Activated gamma-delta T cell treated with anti-CD3 and anti-CD28 coated beads, Interleukin-2, amount 50 U/mL, for 16 hours (primary cell): ENCODE measurements at places on chromosomes 7 and 10.

- DNase-seq: no peak
These were observed 136.4 kb downstream of the MLLT10 start for GRCh38 chr10:21670391-21670790.

DNA sequence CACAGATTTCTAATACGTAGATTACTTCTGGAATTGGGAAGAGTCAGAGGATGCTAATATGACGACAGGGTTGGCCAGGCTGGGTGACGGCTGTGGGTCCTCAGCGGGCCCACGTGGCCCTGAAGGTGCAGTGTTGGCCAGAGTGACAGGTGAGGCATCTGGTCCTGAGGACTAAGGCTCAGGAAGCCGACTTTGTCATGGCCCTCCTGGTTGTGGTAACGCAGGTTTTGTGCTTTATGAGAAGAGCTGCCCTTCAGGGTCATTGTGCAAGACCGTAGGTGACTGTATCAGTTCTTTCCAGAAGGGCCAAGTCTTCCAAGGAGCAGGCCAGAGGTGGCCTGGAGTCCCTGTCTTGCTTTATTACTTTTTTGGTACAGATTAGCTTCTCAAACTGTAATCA, 2.5 kb downstream of the EIF3B start:
- DNase-seq: no peak

DNA sequence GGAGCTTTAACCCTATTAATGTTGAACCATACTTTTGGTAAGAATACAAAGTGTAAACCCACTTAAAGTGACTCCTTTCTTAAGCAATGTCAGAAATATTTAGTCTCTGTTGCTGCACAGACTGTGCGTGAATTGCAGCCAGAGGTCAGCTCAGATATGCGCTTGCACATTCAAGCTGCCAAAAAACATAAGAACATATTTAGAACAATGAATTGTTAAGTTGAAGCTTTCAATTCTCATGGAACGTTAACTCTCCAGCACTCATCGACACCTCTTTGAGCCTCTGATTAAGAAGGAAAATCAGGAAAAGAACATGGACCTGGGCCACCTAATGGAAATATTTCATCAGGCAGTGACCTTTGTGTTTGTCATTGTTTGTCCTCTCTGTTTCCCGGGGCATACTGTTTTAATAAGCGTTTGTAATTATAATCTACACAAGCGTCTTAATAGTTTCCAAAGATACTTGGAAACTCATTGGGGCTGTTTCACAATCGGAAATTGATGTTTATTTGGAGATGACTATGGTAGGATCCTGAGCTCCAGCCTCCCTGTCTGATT, 193.0 kb upstream of the CELF2 start:
- no peak for DNase-seq

DNA sequence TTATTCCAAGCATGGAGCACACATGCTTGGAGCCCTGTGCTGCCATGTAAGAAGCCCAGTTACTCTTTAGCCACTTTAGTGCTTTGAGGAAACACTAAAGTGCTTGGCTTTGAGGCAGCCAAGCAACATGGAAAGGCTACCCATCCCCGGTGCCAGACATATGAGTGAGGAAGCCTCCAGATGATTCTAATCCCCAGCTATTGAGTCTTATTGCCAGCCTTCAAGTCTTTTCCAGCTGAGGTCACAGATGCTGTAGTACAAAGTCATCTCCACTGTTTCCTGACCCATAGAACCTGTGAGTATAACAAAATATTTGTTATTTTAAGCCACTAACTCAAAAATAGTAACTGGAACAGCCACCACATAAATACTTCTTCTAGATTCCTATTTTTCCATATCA, 91.4 kb upstream of the CYP26C1 start:
- no peak for DNase-seq

- DNase-seq: no peak
These were observed 637.9 kb downstream of the NXPH1 start for GRCh38 chr7:9071160-9071762.

GRCh38 chr7:83271212-83272099, 108.8 kb upstream of the PCLO start:
- DNase-seq: no peak

GRCh38 chr10:69732147-69732825, 69.4 kb upstream of the COL13A1 start:
- no peak for DNase-seq

DNA sequence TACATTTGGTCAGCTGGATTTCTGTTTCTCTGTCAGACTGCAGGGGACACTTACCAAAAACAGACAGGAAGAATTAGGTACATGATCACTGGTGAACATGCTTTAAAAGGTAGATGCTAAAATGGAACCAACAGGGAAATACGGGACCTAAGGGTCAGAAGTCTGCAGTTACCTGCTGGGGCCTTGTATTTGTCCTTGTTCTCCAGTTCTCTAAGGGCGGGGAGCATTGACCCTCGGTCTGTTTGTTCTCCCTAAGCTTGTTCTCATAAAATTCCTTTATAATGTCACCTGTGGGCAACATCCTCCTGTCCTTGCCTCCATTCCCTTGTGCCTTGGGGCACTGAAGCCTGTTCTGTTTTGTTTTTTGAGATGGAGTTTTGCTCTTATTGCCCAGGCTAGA, 29.8 kb upstream of the MSMB start:
- no peak for DNase-seq

DNA sequence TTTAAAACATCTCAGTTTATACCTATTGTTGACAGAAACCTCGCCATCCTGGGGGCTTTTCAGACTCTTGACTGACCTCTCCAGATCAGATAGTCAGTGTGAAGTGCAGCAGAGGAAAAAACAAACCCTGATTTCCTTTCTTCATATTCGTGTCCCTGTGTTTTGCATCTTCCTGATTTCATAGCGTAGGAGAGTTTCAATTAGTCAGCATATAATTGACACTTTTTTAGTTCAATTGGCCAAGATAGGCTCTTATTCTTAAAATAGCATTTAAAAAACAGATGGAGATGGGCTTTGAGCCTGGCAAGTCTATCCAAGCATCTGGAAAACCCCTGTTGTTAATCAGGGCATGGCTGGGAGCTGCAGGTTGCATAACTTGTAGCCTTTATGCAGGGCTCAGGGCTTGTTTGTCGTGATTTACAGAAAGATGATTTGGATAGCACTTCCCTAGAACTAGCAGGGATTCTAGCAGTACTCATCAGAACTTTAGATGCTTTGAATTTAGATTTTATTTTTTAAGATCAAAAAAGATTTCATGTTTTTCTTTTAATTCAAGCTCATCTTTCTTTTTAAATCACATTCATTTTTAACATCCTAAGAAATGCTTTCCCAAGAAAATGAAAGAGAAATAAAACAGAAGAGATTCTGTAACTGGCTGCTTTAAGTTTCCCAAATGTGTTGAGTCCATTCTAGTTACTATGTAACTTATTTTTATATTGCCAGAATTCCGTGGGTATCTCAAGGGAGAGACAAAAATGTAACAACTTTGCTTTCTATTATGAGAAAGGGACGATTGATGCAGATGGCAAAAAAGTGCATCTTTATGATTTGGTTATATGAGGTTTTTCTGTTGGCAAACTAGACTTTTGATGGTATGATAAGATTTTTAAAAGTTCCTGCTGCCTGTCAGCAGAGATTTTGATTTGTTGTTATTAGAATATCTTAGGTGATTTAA, 270.8 kb upstream of the FZD8 start:
- DNase-seq: no peak

- DNase-seq: peak; percentile 4
These were observed 46.1 kb downstream of the PTPRN2 start for GRCh38 chr7:158541346-158542010.

DNA sequence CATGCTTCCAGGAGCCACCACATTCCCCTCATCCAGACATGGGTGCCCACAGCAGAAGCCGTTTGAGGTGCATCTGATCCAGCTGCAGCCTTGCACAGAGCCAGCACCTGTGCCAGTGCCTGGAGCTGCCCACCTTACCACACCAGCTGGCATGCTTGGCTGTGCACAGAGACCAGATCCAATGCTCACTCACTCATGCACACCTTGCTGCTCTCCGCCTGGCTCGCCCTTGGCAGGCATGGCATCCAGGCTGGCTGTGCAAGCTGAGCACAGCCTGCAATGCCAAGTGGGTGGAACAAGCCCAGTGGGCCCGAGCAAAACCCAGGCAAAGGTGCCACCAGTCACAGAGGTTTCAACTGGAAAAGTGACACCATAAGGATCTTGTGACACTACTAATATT, 66.9 kb upstream of the SEMA3A start:
- no peak for DNase-seq

DNA sequence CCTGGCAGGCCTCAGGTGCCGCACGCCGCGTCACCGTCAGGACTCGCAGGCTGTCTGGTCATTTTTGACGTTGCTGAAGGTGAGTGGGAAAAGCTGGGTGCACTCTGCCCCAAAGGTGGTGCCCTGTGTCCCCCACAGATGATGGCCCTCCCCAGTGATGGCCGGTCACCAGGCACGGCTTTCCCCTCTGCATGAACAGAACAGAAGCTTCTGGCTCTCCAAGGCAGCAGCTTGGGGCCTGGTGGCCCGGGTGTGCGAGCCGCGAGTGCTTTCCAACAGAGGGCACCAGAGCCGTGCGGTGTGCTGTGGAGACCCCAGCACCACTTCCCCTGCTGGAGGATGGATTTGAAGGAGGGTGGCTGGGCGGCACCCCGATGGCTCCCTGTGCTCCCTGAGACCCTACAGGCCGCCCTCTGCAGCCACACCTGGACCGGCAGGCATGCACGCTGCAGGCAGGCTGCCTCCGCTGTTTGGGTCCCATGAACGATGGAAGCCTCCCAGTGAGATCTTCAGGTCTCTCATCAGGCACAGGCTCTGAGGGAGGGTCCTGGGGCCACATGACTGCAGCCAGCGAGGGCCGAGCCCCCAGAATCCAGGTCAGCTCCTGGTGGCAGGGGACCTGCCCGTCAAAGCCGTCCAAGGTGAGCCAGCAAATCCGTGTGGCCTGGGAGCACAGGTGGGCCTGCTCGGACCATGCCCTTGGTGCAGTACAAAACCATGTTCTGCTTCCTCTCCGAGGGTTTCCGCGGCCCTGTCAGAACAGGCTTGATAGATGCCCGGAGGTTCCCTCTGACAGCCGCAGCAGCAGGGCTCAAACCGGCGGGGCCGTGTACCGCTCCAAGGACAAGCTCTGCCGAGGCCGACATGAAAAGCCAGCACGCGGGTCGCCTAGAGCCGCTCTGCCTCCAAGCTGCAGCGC, 195.4 kb downstream of the EBF3 start:
- DNase-seq: no peak

DNA sequence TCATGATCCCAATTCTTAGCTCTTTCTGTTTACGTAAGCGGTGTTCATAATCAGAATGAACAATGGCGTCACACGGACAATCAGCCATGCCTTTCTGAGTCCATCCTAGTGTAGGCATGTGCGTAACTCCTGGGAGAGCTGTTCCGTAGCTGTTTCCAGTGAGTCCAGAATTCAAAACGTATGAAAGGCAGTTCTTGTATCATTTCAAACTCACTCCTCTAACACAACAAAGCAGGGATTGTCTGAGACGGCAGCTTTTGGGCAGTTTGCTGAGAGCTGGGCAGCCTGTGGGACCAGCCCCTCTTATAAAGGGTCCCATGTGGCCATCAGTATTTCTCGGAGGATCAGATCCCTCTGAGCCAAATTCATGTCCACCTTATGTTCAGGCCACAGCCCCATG, 43.4 kb downstream of the PSPH start:
- no peak for DNase-seq

GRCh38 chr10:116097239-116097784, 175.7 kb downstream of the GFRA1 start:
- DNase-seq: no peak

DNA sequence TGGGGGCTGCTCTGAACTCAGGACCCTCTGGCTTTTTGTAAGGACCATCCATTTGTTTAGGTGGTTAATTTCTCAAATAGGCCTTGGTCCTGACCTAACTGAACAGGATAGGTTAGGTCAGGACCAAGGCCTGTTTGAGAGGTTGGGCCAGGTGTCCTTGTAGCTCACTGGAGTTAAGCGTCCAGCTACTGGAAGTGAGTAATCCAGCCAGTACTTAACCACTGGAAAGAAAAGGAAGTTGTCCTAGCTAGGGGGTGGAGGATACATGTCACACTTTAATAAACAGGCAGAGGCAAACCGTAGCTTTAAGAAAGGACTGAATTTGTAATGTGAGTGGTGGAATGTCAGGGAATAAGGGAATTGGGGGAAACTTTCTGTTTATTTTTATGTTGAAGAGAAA, 96.0 kb downstream of the GPR85 start:
- no peak for DNase-seq

- no peak for DNase-seq
These were observed 334.2 kb upstream of the MAGI2 start for GRCh38 chr7:79787623-79788022.

GRCh38 chr10:96345222-96345621, 13.6 kb downstream of the OPALIN start:
- DNase-seq: no peak

- DNase-seq: no peak
These were observed 26.2 kb downstream of the FAM171A1 start for GRCh38 chr10:15344876-15345285.

DNA sequence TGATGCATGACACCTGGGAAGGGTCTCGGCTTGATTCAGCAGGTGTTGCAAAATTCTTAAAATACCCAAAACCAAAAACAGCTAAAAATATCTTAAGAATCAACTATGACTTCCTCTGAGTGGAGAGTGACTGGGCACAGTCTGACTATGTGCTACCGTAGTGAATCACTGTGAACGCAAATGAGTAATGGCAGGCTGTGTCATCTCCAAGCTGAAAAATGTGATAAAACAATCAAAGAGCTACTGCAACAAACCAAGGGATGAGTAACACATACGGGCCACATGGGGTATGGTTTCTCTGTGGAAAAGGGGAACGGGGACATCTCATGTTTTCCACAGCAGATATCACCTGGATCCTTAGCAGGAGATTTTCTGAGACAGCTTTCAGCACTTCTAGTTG, 127.5 kb downstream of the ABCA13 start:
- no peak for DNase-seq

GRCh38 chr10:84196941-84197340, 2.6 kb downstream of the CDHR1 start:
- no peak for DNase-seq

DNA sequence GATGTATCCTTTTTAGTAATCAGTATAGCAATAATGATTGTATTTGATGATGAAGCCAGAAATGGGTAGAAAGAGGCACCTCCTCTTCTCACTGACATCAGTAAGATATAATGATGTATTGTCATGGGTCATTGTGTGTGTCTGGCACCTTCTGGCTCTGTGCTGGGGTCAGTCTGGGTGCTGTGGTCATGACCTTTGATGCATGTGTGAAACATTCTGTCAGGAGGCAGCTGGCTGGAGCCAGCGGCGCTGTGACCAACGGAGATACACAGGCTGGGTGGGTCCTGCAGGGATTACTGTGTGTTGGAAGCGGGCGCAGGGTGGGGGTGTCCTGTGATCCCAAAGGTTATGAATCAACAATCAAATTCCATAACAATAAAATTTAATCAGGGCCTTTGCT, 35.2 kb downstream of the EEPD1 start:
- DNase-seq: no peak

DNA sequence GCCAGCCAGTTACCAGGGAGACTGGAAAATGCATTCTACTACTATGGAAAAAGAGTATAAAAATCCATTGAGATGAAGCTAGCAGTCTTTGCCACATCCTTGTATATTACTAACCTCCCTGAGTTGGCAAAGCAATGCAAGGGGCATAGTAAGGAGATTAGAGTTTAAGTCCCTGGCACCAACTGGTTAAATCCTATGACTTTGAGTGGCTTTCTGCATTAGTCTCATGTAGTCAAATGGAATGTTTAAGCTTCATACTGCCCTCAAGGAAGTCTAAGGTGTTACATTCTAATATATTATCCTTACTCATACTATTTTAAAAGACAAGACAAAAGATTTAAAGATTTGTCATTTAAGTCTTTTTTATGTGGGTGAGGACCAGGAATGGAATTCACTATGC, 110.1 kb downstream of the INHBA start:
- DNase-seq: no peak

GRCh38 chr7:22417349-22417748, 60.4 kb upstream of the RAPGEF5 start:
- DNase-seq: no peak
